NCI-H1105 treated with DMSO at 0.1 percent for 48 hours (cell line): ENCODE measurements at places on chromosomes 7 and 10.

DNA sequence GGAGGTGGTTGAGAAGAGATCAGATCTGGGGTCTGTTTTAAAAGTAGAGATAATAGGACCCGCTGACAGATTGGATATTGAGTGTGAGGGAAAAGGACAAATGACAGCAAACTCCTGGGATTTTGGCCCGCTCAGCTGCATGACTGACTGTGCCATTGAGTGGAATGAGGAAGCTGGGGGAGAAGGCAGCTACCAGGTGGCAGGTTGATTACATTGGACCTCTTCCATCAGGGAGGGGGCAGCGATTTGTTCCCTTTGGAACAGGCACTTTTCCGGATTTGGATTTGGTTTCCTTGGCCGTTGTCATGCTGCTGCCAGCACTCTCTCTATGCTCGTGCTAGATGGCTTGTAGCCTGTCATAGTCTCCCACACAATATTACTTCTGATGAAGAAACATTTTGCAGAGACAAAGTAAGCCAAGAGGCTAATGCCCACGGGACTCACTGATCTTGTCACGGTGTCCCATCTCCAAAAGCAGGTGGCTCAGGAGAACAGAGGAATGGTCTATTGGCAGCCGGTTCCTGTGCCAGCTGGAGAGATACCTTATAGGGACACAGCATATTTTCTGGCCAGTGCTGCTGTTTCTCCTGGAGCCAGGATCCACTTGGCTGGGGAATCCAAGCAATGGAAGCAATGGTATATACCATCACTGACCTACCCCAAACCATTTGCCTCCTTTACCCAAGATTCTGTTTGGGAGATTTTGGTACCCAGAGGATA lies 69.1 kb upstream of the WAC start:
- DNase-seq: no peak

DNA sequence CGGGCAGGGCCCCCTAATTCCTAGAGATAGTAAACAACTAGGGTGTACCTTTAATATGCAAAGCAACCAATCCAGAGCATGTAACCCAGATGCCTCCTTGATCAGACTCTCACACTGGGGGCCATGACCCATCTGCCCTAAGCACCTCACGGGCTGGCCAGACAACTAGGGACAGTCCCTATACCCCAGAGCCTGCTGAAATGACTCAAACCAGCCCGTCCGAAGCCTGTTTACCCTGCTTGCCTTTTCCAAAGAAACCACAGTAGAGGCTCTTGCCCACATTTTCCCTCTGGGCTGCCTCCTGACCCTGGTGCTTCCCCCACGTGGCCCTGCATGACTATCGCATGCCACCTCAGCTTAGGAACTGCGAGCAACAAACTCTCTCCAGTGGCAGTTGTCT lies 46.2 kb downstream of the RGS10 start:
- no peak for DNase-seq

DNA sequence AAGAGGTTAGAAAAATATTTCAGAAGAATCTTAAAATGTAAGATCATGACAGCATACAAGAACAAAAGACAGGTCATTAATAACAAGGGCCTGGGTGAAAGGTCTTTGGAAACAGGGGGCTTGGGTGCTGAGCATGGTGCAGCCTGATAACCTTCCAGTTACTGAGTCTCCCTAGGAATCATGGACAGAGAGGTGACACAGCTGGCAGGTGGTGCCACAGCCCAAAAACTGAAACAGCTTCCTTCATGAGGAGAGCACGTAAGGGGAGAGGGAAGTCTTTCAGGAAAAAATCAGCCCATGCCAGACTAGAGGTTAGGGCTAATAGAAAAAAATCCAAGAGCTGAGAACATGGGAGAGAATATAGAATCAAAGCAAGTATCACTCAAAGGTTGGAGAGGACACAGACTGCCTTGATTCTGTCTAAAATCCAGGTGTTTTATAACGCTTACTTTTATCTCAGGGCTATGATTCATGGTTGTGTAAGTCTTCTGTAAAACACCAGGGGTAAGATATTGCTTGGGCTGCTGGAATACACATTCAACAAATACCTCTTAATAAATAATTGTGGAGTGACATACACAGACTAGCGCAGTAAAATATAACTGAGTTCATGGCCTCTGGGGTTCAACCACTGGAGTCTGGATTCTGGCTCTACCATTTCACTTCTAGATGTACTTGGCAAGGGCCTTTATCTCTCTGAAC lies 88.1 kb downstream of the SEMA3C start:
- no peak for DNase-seq

DNA sequence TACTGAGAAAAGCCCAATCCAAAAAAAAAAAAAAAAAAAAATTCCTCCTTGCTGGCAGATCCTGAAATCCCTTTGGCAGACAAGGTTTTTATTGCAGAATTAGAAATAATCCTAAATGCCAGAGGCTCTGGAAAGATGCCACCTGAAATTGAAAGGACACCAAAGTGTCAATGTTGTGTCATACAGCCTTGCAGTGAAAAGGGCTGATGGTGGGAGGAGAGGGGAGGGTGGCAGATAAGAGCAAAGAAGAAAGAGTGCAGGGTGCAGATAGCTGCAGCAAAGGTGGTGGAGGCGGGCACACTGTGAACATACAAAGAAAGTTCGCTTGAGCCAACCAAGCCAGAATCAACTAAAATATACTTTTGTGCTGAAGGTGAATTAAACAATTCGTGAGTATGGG lies 8.2 kb upstream of the OPTN start:
- DNase-seq: no peak

DNA sequence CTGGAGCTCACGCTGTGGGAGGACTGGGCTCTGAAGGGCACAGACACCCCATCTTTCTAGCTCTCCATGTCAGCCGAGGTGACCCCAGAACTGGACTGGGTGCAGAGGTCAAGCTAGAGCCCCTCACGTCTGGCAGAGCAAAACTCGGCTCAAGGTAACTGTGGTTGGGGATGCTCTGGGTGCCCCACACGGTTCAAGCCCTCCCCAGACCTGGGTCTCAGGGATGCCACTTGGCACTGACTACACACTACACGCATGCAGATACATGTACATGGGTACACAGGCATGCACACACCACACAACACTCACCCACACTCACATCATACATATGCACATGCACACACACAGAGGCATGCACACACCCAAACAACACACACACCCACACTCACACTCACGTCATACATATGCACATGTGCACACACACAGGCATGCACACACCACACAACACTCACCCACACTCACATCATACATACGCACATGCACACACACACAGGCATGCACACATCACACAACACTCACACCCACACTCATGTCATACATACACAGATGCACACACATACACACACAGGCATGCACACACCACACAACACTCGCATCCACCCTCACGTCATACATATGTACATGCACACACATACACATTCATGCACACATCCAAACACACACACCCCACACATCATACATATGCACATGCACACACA lies 219.3 kb downstream of the DNAJB6 start:
- DNase-seq: no peak

DNA sequence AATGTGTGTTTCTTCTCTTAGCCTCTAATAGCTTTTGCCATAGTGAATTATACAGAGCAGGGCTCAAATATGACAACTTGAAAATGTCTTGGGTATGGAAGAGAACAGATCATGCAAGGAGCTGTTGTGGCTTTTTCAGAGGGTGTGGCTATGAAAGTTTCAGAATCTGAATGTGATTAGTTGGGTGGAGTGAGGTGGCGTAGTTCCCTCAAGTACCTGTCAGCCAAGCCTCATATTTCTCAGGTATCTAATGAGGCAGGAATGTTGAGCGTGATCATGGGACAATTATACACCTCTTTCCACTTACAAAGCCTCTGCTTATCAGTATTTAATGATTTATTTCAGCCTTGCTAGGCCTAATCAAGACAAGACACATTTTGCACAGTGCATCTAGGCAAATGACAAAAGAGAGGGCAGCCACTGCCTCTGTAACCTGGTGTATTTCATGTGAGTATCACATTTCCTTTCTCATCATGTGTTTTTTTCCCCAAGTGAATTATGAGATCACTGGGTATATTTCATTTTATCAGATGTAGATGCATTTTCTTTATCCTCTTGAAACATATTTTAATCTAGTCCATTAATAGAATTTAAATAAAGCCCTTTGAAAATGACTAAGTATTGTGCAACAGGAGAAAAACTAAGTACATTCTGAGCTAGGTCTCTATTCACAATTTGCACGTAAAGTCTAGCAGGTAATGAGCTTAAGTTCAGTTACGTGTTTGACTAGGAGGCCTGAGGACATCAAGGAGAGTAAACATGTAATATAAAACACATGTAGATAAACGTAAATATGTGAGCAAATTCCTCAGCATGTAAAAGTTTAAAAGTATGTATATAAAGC lies 644.4 kb upstream of the IGFBP3 start:
- no peak for DNase-seq

DNA sequence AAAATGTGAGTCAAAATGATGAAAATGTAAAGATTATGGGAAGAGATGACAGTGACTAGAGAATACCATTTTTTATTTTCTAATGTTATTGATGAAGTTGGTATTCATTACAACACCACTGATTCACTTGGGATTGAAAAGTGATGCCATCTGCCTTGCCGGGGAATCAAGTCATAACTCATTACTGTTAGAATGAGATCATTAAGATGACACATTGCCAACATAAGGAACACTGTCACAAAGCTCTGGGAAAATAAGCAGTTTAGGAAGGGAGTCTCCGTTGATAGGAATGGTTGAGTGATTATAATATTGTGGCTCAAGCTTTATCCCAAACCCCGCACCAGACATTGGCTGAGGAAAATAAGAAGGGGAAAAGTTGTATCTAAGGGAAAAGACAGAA lies 121.5 kb upstream of the PLPP4 start:
- no peak for DNase-seq

DNA sequence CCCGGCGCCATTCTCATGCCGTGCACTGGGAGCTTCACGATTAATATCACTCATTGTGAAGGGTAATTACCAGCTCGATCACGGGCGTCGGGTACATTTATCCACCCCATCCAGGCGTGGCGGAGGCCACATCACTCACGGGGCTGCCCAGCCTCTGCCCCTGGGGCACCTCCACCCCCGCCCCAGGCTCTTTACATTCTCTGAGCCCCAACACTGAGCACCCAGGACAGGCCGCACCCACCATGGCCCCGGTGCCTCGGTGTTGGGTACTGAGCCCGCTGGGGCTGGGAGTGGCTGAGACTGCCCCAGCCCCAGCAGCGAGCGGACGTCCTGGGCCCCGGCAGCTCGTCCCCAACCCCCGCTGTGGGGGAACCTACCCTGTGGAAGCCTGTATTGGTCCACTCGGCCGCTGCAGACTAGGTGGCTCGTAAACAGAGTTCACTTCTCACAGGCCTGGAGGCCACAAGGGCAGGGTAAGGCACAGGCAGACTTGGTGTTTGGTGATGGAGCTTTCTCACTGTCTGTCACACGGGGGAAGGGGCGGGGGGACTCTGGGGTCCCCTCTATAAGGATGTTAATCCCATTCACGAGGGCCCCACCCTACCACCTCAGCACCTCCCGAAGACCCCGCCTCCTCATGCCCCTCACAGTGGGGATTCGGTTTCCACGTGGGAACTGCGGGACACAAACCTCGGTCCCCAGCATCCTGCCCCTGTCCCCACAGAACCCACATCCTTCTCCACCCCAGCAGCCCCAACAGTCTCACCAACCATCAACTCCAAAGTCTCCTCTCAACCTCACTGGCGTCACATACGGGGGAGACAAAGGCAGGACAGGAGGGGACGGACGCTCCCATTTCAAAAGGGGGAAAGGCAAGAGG lies 184.1 kb downstream of the ELFN1 start:
- no peak for DNase-seq

- no peak for DNase-seq
Measured at GRCh38 chr10:297567-297966, 162.3 kb downstream of the ZMYND11 start.

- DNase-seq: no peak
Measured at GRCh38 chr10:29798921-29799690, 164.3 kb upstream of the SVIL start.

- DNase-seq: no peak
Measured at GRCh38 chr10:1050554-1050953, 1.6 kb upstream of the IDI1 start.

- DNase-seq: peak; percentile 22
Measured at GRCh38 chr7:77360104-77360503, 56.0 kb downstream of the GSAP start.

DNA sequence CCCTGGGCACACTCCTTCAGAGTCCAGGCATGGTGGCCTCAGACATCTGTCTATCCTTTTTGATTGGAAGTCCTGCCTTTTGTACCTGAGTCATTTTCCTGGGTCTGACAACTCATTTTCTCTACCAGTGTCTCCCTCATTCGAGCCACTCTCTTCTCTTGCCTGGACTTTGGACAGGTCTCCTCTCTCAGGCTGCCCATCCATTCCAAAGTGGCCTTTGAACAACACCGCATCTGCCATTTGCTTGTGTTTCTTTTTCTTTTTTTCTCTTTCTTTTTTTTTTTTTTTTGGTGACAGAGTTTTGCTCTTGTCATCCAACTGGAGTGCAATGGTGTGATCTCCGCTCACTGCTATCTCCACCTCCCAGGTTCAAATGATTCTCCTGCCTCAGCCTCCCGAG lies 142.1 kb upstream of the COBL start:
- no peak for DNase-seq

- no peak for DNase-seq
Measured at GRCh38 chr7:45494885-45495284, 79.3 kb upstream of the ADCY1 start.

DNA sequence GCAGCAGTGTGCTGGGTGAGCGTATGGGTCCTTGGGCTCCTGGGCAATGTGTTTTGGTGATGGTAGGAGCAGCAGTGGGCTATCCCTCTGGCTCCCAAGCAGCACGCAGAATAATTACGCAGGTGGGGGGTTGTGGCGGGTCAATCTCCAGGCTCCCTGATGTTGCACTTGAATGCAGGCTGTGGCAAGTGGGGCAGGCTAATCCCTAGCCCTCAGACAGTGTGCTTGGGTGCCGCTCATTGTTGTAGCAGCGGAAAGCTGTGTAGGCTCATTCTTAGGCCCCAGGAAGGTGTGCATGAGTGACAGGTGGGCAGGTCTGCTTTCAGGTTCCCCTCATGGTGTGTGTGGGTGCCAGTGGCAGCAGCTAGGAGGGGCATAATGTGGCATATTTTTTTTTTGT lies 44.1 kb downstream of the LOXL4 start:
- DNase-seq: no peak

DNA sequence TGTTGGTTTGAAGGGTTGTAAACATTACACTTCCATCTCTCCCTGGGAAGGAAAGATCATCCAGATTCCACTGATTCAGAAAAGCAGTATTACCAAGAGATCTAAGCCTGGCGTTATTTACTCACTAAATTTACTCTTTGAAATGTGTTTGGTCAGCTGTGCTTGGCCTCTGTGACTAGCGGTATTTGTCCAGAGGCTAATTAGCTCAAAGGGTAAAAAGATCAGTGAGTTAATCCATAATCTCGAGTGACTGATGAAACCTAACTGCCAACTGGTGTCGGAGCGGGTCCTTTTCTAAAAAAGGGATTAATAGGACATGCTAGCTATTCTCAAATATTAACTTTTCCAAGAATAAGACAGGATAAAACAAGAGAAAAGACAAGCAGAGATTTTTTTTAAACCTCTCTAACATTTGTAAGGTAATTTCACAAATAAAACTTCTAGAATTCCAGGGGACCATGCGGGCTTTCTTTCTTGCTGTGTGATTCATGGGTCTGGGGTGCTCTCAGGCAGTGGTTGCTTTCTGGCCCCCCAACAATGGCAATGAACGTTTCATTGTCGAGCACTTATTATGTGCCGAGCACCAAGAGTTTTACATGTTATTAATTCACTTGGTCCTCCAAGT lies 247.3 kb upstream of the AOAH start:
- DNase-seq: no peak

GRCh38 chr10:9305018-9305655 lies 1250.6 kb downstream of the GATA3 start:
- DNase-seq: peak; percentile 14

- peak; percentile 11 for DNase-seq
Measured at GRCh38 chr7:67788669-67789068, 792.0 kb downstream of the TYW1 start.
